ENCODE measurements at places on chromosomes 7 and 10. TPM values are rescaled to one million over a fixed set of nuclear protein-coding genes. Genes with fewer than 3 reads are reported as not detected.

GRB10 gene
- total RNA-seq: 8.4 TPM

GRCh38 chr10:63300801-63301200 lies 165.0 kb downstream of the JMJD1C start:
- DNase-seq: no peak

- no peak for DNase-seq
Measured at GRCh38 chr10:75708060-75708459, 276.6 kb downstream of the LRMDA start.

DNA sequence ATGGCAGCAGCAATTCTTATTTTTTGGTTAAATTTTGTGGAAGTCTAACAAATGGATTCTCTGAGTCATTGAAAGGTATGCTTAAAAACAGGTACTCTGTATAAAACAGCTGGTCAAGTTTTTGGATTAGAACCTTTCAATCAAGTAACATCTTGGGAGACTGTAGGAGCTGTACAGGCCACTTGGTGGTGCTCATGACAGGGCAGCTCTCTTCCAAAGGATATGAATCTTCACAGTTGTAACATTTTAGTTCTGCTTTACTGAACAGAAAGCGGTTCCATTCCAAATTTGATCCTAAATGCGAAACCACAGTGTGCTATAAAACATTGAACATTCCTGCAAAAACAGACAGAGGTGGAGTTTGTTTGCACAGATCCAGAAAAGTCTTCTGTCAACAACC lies 44.5 kb upstream of the AGR3 start:
- peak; percentile 22 for DNase-seq

- DNase-seq: no peak
Measured at GRCh38 chr10:96619120-96619519, 32.3 kb upstream of the TM9SF3 start.

NKX2-3 gene
- total RNA-seq: not detected

- no peak for DNase-seq
Measured at GRCh38 chr10:94622666-94623205, 60.8 kb upstream of the CYP2C18 start.

SMO gene
- total RNA-seq: 0.12 TPM

PRRT4 gene
- 0.10 TPM for total RNA-seq

SAMD9L gene
- 19.1 TPM for total RNA-seq

- DNase-seq: no peak
Measured at GRCh38 chr10:72009425-72010081, 45.4 kb downstream of the CHST3 start.

DNA sequence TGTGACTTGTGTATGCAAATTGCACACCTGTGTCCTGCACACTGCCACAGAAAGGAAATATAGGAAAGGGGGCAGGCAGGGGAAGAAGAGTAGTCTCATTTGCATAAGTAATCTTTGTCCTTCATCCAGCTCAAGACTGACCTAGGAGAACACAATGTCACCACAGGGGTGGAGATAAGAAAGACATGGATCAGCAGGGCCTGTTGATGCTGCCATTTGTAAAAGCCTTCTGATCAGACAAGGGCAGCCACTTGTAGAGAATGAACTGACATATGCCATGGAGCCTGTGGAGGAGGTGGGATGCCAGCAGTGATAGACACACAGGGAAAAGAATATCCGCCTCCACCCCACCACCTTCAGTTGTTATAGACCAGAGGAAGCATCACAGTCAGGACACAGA lies 528.9 kb downstream of the HTR7 start:
- DNase-seq: no peak

SYT15B gene
- 0.14 TPM for total RNA-seq

DNA sequence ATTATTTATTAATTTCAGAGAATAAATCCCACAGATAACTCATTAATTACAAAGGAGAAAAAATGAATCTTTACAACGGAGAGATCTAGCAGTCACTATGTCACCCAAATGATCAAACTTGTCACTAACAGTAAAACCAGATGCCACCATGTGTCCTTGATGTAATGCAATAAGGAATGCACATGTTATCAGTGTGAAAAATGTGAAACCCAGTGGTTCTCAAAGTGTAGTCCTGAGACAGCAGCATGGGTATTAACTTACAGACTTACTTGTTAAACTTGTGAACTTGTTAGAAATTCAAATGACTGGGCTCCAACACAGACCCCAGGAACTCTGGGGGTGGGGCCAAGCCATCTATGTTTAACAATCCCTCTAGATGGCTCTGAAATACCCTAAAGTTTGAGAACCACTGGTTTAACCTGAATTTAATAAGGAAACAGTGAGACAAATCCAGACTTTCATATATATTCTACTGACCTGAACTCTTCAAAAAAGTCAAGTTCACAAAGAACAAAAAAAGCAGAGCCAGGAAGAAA lies 77.4 kb downstream of the RNLS start:
- DNase-seq: no peak

PAPOLB gene
- total RNA-seq: not detected

ENTPD7 gene
- total RNA-seq: 3.3 TPM

NODAL gene
- not detected for total RNA-seq

DNA sequence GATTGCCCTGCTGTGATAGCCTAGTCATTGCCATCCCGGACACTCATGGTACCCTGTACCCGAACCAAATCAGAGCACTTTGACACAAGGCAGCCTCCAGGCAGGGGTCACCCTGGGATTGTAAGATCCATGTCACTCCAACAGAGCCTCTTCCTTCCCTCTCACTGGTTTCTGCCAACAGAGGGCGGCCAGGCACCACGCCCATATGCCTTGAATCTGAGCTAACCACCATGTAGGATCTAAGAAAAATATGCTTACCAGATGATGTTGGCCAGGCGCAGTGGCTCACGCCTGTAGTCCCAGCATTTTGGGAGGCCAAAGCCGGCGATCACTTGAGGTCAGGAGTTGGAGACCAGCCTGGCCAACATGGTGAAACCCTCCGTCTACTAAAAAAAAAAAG lies 389.2 kb upstream of the KLF6 start:
- DNase-seq: no peak

AKR1E2 gene
- total RNA-seq: 3.9 TPM

DNA sequence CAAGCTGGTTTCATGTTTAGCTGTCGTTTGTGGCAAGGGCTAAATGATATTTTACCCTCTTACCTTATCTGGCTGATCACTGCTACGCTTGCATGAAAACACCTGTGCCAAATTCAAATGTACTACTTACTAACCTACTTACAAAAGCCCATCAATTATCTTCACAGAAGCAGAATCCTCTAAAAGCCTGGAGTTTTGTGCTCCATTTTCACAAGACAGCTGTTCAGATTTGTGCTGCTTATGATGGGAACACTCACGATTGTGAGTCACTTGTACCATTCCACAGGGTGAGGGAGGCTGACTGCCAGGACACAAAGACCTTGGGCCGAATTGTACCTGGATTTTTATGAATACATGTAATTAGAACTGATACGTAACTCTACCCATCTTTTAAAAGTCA lies 245.0 kb upstream of the NPY start:
- DNase-seq: no peak

DNA sequence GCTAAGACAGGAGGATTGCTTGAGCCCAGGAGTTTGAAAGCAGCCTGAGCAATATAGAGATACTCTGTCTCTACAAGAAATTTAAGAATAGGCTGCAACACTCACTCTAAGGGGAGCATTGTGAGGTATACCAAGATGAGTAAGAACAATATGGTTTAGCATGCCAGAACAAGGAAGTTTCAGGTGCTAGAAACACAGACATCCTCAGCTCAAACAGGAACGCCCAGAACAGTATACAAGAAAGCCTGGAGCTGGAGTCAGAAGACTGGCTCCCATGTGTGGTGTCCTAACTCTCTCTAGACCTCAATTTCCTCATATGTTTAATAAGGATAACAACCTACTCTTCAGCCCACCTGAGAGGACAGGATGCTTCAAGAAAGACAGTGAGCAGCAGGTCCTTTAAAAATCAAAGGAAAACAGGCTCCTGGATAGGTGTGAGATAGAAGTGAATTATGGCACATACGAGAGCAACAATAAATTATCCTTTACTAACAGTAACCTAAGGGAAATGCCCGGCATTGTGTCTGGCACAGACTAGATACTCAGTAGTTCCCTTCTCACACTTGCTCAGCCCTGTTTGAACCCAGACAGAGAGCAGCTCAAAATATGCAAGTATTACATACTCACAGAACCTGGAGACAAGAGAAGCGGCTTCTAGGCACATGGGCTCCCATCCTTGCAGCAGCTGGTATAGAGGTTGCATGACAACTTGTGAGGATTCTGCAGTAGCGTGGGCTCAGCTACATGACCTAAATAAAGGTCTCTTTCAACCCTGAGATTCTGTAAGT lies 45.4 kb downstream of the KAT6B start:
- DNase-seq: peak; percentile 28
